D341Med (cell line): ENCODE measurements at places on chromosomes 6 and 20.

DNA sequence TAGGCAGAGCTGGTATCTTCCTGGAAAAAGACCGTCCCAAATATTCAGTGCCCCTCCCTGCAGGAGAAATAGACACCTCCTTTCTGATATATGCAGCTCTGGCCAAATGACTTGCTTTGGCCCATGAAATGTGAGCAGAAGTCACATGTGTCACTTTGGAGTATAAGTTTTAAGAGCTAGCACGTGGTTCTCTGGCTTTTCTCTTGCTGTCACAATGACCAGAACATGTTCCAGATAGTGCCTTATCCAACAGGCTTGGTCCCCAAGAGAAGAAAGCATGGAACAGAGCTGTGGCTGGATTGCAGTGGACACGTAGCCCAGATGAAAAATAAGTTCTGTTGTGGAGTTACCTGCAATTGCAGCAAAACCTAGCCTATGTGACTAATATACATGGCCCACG lies 40.4 kb downstream of the UNC5CL start:
- DNase-seq = no peak

DNA sequence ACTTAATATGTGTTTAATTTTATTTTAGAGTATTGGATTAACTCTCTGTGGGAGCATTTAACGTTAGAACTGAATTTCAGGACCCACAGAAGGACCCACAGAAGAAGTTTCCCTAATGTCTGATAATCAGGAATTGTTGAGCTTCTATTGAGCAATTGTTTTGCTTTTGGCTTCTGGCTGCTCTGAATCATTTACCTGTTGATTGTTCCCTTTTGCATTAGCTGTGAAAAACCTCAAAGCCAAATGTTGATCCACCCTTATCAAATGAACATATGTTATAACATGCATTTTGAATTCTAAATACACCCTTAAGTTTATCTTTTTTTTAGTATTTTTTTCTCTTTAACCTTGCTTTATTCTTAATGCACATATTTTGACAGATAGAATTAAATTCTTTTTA lies 393.5 kb downstream of the LAMA2 start:
- no peak for DNase-seq

DNA sequence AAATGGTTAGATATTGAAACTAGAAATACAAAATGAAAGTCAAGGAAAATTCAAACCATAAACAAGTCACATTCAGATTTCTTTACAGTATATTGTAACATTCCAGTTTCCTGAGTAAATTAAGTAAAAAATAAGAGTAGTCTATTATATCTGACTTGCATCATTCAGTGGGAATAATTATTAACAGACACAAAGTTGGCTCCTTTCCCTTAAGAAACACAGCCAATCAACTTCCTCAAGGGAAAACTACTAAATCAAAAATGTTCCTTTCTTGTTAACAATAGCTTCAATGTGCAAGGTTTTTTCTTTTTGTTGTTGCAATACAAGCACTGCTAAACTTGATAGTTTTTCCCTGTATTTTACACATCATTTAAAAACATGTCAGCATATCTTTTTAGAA lies 33.2 kb downstream of the DNAAF9 start:
- no peak for DNase-seq

DNA sequence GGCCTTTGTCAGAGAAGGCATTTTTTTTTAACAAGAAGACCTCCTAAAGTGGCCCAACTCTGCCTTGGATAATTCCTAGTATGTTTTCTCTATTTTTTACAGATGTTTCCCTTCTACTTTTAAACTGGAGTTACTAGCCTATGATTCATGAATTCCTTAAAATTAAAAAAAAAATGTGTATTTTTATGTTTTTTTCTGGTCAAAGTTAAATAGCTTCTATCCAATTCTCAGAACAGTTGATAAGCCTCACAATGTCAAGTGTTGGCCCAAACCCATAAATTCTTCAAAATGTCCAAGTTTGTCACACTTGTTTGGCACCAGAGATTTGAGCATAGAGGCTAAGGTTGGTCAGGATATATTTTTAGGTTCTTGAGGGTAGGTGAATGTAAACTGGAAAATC lies 64.0 kb downstream of the JAG1 start:
- DNase-seq = no peak

- DNase-seq = no peak
Observed at GRCh38 chr6:101534386-101534785, 140.9 kb downstream of the GRIK2 start.

GRCh38 chr20:44151621-44152416 lies 35.2 kb downstream of the JPH2 start:
- DNase-seq = no peak

GRCh38 chr20:45044084-45044573 lies 56.8 kb downstream of the KCNS1 start:
- DNase-seq = peak; percentile 69

DNA sequence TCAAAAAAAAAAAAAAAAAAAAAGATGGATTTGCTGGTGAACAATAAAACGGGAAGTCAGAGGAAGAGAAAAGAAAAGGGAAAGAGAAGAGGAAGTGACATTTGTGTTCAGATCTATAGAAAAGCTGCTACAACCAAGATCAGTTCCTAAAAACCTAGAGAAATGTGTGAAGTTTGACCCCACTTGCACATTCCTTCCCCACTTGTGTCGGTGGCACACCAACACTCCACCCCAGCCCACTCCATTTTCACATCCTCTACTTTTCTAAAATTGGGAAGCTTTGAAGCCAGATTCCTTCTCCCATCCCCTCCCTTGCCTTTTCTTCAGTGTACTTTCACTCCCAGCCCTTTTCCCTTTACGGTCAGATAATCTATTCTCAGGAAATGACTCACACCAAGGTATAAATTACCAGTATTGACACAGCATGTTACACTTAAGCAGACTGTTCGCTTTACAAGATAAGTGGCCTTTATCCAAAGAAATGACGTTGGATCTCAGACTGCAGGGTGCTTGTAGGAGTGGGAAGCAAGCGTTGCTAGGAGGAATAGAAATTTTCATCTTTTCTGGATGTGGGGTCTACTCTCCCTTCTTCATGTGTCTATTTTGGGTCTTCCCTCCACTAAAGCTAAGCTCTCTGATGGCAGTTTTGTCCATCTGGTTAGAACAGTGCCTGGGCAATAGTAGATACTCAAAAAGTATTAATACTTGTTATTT lies 92.5 kb upstream of the ADGRF1 start:
- no peak for DNase-seq

- no peak for DNase-seq
Observed at GRCh38 chr20:47743671-47744070, 41.6 kb downstream of the SULF2 start.

- no peak for DNase-seq
Observed at GRCh38 chr6:68679399-68679798, 44.3 kb downstream of the ADGRB3 start.

GRCh38 chr6:18023891-18024290 lies 36.5 kb upstream of the KIF13A start:
- no peak for DNase-seq

GRCh38 chr6:89763550-89763949 lies 56.0 kb downstream of the MDN1 start:
- DNase-seq = no peak

DNA sequence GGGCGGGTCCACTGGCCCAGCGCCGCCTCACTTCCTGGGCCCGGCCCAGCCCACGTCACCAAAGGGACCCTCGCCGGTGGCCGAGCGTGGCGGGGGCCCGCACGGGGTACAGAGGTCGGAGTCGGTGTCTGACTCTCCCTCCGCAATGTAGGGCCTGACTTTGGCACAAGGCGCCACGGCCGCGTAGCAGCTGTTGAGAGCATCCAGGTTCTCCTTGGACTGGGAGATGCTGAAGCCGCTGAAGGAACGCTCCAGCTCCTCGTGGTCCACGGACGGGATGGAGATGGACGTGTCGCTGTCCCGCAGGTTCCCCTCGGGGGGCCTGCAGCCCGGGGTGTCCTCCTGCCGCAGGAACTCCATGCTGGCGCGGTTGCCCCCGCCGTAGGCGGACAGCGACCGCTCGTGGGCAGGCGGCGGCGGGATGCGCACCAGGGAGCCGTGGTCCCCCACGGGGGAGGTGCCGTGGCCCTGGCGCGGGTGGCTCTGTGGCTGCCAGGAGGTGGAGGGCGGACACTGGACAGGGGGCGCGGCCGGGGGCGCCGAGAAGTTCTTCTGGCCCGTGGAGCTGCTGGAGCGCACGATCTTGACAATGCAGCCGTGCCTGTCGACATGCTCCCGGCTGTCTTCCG lies 45.6 kb upstream of the CHRNA4 start:
- DNase-seq = no peak

- no peak for DNase-seq
Observed at GRCh38 chr6:152499931-152500330, 137.2 kb downstream of the SYNE1 start.

- no peak for DNase-seq
Observed at GRCh38 chr6:156905801-156906200, 128.6 kb downstream of the ARID1B start.

- DNase-seq = no peak
Observed at GRCh38 chr6:142030115-142030619, 102.6 kb upstream of the GJE1 start.

DNA sequence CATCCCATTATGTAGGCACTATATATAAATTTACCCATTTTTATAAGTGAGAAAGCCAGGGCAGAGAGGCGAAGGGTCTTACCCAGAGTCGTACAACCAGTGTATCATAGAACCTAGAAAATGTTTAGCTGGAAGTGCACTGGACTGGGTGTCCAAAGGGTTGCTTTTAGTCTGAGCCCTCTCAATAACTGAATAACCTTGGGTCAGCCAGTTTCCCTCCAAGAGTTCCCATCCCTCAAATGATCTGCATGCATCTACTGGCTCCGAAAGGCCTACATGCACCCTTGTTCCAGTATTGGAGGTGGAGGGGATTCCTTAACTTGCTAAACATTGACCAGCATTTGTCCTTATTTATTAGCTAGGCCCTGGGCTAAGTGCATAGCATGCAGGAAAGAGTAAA lies 3.8 kb downstream of the SNPH start:
- DNase-seq = no peak

- DNase-seq = no peak
Observed at GRCh38 chr20:41671143-41671542, 53.0 kb upstream of the CHD6 start.

GRCh38 chr6:35512740-35513139 lies at the start of gene TULP1:
TULP1 (minus strand) TSS chr6:35512896; CDS start chr6:35512858, 38 bp downstream.
- DNase-seq = no peak

DNA sequence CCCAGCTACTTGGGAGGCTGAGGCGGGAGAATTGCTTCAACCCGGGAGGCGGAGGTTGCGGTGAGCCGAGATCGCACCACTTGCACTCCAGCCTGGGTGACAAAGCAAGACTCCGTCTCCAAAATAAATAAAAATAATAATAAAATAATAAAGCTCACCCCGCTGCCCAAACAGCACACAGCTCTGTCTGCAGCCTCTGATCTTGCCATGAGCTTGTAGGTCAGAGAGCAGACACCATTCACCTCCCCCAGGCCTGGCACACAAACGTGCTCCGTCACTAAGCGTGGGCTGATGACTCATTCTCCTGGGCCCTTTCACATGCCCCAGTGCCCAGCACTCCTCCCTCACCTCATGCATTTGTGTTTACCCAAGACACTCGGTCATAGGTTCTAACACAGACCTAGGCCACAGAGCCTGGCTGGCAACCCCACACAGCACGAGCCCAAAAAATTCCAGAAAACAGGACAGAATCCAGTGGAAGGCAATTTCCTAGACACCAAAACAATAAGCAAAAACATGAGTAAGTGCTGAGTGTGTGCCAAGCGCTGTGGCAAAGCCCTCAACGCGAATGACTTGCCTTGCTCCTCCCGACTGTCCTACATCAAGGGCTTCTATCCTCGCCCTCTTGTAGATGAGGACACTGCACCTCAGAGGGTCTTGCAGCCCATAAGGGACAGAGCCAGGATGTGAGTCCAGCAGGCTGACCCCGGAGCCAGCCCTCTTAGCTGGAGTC lies 18.0 kb downstream of the ATP9A start:
- DNase-seq = no peak

DNA sequence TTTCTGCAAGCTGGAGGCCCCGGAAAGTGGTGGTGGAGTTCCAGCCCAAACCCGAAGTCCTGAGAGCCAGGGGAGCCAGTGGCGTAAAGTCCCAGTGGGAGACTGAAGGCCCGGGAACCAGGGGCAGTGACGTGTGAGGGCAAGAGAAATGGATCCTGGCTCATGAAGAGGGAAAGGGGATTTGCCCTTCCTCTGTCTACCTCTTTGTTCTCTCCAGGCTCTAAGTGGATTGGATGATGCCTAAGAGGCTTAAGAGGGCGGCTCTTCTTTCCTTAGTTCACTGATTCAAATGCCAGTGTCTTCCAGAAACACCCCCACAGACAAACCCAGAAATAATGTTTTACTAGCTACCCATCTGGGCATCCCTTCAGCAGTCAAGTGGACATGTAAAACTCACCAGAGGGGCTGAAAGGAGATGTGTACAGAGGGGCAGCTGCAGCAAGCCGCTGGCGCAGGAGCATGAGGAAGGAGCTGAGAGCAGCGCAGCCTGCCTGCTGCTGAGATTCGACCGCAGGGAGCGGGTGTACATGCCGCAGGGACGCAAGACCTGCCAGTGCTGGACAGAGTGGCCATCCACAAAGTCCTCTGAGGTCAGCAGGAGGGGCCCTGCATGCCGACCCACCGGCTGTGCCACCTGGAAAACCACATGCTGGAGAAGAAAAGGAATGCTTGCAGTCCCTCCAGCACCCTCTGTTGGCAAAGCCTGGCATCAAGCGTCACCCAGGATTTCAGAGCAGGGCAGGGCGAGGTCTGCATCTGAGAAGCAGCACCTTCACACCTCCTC lies 29.5 kb downstream of the CDYL start:
- peak; percentile 92 for DNase-seq

- peak; percentile 74 for DNase-seq
Observed at GRCh38 chr6:39377539-39377950, 55.0 kb upstream of the KCNK16 start.
